MV-4-11 (cell line): ENCODE measurements at places on chromosomes 6 and 20.

GRCh38 chr6:111483736-111484632 is 966 bp upstream of the REV3L start:
- DNase-seq = peak; percentile 93

GRCh38 chr6:11450037-11450436 is 87.5 kb upstream of the TMEM170B start:
- no peak for DNase-seq

GRCh38 chr6:46706464-46706863 is 18.8 kb downstream of the TDRD6 start:
- DNase-seq = no peak

DNA sequence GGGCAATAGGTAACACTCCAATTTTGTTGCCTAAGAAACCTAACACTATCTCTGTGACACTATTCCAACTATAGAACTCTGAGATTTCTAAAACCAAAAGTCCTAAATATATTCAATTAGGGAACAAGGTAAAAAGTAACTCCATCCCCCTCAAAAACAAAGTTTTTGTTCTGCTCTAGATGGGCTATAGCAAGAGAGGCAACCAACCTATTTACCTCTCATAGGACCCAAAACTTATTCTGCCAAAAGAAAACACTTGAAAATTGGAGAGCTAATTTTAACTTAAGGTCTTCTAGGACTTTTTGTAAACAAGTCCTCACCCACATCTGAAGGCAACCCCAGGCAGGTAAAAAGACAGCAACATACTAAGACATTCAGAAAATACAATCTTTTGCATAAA is 7.7 kb downstream of the RBM39 start:
- DNase-seq = no peak

DNA sequence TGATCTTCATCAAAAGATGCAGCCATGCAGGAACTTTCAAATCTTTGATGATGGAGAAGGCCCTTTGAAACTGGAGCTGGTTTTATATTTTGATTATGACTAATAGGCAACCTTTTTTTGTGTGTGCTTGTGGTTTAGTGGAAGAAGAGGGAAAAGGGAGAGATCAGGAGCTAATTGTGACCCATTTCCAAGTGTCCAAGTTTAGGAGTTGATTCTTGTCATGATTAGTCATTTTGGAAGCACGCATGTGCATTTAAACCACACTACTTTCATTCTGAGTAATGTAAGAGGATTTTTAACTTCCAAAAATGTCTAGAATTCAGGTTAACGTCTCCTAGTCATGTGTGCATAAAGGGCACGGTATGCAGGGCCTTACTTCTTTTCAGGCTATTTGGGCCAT is 3.5 kb downstream of the FOXO3 start:
- peak; percentile 40 for DNase-seq
